AG09319 (cell line): ENCODE measurements at places on chromosomes 5 and 9.

DNA sequence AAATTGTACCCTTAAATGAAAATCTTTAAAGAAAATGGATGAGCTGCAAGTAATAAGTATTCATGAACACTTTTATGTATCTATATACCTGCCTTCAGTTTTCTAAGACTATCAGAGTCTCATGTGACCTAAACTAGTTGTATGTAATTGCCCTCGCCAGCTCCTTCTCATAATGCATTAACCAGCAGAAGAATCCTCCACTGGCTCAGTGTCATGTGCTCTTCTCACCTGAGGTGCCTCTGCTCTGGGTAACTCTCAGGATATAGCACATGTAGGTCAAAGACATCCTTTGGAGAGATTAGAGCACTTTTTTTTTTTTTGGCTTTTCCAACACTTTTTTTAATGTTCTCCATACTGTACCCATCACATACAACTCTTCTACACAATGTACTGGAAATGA lies 183.7 kb upstream of the GNA14 start:
- no peak for DNase-seq

- DNase-seq: no peak
Measured at GRCh38 chr5:79871364-79872120, 119.5 kb downstream of the MTX3 start.

GRCh38 chr5:69160651-69161050 lies 6.3 kb upstream of the CCNB1 start:
- DNase-seq: no peak

GRCh38 chr9:132894346-132894745 lies 15.6 kb downstream of the SPACA9 start:
- no peak for DNase-seq

GRCh38 chr5:28499766-28500290 lies 1461.4 kb upstream of the CDH9 start:
- DNase-seq: no peak

DNA sequence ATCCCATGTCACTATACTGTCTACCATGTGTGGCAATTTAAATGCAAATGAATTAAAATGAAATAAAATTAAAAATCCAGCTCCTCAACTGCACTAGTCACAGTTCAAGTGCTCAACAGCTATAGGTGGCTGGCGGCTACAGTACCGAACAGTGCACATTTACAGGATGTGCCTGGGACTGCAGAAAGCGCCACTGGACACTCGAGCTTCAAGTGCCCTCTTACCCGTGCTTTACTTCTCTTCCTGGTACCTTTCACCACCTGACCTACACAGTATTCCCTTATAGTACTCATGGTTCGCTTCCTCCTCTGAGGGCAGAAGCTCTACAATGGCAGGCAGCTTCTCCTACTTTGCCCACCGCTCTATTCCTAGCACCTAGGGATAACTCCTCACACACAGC lies 166.6 kb downstream of the FANCC start:
- no peak for DNase-seq

DNA sequence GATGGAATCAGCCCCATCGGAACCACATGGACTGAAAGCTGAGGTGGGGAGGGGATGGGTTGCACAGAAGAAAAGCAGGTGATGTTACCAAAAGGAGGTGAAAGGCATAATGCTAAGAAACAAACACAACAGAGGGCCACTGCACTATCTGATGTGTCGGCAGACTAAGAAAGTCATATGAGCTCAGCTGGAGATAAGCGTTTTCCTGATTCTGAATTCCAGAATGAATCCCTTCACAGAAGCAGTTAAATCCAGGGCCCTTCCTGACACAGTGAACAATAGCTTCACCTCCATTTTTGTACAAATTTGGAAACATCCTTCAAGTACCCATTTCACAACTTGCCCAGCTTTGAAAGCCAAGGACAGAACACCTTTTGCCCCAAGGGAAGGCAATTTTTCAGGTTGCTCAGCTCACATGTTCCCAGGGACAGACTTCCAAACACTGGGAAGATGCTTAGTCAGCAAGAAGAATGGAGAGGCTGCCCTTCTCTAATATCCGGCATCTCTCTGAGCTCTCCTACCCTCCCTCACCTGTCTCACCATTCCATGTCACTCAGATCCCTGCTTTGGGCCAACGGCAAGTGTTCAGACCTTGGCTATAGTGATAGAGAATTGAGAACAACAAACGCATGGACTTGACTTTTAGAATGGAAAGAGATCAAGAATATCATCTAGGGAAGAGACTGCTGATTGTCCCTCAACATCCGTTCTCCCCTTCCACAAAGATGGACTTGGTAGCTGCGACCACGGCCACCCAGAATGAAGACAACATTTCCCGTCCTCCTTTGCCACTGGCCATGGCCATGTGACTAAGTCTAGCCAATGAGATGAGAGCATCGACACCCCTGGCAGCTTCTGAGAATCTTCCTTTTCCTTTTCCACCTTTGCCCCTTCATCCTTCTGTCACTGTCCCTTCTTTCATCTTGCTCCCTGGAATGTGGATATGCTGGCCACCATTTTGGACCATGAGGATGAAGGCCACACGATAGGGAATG lies 68.6 kb upstream of the IL17B start:
- DNase-seq: no peak

GRCh38 chr5:158898185-158899177 lies 201.2 kb downstream of the EBF1 start:
- no peak for DNase-seq

- no peak for DNase-seq
Measured at GRCh38 chr5:32724526-32724925, 13.4 kb downstream of the NPR3 start.

DNA sequence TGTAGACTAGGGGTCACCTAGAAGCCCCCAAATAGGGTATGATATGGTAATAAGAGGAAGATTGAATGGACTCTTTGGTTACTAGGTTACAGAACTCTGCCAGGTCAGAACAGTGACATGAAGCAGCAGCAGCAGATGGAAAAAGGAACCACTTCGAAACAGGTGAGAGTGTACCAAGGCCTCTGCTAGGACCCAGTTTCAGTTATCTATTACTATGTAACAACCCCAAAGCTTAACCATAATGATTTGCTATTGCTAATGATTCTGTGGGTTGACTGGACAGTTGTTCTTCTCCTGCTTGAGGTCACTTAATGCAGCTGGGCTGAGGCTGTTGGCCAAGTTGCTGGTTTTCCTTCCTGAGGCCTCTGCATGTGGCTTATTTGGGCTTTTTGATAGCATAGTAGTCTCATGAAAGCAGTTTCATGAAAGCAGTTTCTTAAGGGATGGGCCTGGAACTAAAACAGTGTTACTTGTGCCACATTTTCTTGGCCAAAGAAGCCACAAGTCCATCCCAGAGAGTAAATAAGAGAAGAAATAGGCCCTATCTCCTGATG lies 17.6 kb downstream of the C9orf43 start:
- DNase-seq: no peak

GRCh38 chr5:166062719-166063118 lies 2228.7 kb upstream of the WWC1 start:
- no peak for DNase-seq

- DNase-seq: no peak
Measured at GRCh38 chr9:450561-450960, 235.9 kb downstream of the DOCK8 start.

DNA sequence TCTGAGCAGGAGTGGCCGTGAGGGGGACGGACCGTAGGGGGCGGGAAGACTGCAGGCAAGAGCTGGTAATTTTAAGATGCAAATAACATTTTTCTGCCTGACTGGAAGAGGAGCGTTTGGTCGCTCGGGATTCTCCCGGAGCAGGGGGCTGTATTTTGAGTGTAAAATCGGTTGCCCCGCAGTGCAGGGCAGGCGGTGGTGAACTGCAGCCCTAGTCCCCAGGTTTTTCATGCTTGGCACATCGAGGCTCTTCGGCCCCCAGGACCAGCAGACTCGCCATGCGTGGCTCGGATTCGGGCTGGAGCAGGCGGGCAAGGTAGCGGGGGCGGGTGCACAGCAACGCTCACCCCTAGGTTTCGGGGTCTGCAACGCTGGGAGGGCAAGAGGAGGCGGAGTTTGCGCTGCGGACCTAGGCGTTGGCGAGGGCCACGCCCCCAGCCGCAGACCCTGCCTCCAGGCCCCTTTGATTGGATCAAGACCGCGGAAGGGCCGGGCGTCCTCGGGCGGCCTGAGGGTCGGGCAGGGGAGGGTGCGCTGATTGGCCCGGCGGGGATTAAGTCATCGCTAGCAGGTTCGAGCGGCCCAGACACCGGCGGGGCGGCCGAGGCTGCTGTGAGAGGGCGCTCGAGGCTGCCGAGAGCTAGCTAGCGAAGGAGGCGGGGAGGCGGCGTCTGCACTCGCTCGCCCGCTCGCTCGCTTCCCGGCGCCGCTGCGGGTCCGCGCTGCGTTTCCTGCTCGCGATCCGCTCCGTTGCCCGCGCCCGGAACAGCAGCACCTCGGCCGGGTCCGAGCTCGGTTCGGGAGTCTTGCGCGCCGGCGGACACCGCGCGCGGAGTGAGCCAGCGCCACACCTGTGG lies at the start of gene ARHGAP26:
Gene ARHGAP26 (plus strand): TSS at position 585 of the 857 bp plus-strand sequence. CDS start 385 bp downstream, outside the sequence.
- DNase-seq: peak; percentile 85

GRCh38 chr9:117545846-117546245 lies 131.0 kb upstream of the ASTN2 start:
- no peak for DNase-seq

GRCh38 chr9:19720377-19720776 lies 68.5 kb downstream of the SLC24A2 start:
- no peak for DNase-seq

- no peak for DNase-seq
Measured at GRCh38 chr9:87179553-87180340, 232.4 kb upstream of the GAS1 start.

GRCh38 chr5:122076050-122076461 lies 2.0 kb downstream of the LOX start:
- no peak for DNase-seq

GRCh38 chr9:89405826-89406225 lies 87.5 kb downstream of the SECISBP2 start:
- no peak for DNase-seq

DNA sequence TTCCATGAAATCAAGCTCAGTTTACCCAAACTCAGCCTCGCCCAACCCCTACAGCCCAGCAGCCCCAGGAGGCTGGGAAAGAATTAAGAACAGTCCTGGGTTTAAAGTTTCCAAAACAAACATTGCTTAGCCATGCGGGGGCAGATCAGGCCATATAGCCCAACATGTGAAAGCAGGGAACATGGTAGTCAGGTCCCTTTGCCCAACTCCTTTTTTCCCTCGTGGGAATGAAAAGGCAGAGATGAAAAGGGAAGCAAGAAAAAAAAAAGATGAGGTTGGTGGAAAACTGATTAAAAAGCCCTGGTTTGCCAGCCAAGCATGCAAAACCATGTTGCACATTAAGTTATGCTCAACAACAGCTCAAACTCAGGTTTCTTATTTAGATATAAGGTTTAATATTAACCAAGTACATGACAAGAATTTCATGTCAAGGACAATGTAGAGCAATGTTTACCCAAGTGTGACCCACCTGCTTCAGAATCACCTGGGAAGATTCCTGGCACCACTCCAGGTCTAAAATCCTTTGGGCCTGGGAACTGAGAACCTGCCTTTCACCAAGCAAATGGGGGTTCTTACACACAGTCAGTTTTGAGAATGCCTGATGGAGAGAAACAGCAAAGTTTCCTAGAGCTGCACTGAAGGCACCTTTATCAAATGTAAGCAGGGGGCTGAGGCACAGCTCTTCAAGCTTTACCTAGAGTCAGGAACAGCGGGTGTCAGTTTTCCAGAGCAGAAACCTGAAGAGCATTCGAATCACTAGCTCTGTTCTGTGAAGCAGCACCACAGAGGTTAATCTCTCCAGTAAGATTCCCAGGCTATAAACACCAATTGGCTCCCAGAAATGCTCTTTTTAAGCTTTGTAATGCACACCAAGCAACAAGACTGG lies 1.7 kb downstream of the FREM1 start:
- no peak for DNase-seq

DNA sequence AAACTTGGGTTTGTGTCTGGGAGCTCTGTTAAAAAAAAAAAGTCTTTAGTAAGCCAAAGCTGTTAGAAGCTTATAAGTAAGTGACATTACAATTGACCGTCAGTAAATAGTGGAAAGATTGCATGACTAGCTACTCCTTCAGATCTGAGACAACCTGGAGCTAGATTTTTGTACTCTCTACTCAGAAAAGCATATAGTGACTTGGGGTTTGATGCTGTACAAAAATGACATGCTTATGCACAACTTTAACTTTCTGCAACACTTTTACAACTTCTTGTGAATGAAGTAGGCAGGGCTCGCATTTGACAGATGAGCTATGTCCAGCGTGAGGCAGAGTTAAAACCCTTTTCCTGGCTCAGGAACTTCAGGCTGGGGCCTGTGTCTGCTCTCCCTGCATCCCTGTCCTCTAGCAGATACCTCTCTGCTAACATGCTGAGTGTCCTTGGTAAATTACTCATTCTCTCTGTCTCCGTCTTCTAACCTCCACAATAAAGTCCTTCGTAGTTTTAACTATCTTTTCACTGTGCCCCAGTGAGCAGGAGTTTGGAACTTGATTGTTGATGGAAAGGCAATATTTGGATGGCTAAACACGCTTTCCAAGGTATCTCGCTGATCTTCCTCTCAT lies 471 bp upstream of the GHR start:
- no peak for DNase-seq
